ENCODE measurements at places on chromosomes 1 and 21.
A peak's percentile ranks its signal among the peaks of the same experiment; 100 is the strongest.

DNA sequence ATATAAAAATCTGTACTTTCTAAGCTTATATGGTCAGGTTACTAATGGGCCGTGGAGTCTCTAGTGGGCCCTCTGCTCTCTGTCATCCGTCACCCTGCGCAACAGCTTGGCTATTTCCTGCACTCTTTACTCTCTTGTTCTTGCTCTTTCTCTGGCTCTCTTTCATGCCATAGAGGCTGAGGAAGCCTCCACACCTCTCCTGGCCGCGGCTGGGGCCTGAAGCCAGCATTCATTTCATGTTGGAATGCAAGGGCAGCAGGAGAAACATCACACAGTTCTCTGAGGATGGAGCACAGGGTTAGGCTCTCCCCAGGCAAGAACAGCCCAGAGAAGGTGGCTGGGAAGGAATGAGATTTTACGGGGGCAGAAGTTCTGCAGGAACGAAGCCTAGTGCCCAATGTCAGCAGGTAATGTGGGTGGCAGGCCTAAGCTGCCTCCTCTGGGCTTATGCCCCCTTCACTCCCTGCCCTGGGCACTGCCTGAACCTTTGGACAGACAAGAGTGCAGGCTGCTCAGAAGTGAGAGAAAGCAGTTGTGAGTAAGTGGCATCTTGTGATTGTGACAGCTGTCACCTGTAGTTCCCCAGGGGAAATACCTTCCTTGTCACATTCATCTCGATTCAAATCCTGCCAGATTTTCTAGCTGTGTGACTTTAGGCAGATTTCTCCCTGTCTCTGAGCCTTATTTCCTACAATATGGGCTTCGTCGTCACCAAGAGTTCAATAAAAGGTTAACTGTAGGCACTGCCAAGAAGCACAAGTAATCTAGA, 3.6 kb upstream of the FHAD1 start:
- no peak for DNase-seq

- DNase-seq = no peak
Observed at GRCh38 chr1:165011991-165012531, 344.5 kb downstream of the LMX1A start.

GRCh38 chr1:34739613-34740012, 15.2 kb upstream of the GJB5 start:
- DNase-seq = no peak

DNA sequence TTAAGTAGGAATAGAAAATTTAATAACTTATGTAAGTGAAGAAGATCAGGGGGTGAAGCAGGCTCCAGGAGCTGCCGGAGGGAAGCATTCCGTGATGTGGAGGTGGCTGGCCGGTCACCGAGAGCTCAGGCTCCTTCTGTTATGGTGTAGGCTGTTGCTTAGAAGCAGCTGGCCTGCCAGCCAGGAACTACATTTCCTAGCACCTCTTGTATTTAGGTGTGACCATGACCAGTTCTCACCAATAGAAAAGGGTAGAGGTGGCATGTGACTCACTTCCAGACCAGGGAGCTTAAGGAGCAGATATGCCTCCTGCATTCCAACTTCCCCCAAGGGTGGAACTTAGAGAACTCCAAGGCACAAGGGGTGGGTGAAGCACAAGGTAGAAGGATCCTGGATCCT, 120.7 kb downstream of the ACTL8 start:
- peak; percentile 19 for DNase-seq

- no peak for DNase-seq
Observed at GRCh38 chr1:210339500-210339899, 10.8 kb downstream of the HHAT start.

DNA sequence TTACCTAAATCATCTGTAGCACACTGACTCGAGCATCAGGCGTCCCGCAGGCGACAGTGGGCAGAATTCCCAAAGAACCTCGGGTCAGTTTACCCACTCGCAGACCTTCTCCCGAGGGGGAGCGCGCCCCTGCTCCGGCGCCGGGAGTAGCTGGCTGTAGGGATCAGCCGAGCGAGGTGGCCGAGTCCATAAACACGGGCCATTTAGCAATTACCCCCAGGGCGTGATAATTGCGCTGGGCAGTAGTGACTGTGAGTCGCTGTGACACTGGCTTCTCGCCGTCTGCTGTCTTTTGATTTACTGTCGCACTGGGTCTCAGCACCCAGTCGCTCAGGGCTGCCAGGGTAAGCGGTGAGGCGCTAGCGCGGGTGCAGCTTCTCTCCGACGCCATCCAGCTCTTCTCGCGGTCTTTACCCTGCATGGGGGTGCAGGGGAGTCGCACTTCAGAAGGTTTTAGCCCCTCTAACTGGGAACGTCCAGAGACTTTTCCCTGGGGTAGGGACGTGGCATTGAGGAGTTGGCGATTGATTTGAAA, 16.2 kb downstream of the HLX start:
- DNase-seq = no peak

- DNase-seq = no peak
Observed at GRCh38 chr1:232786845-232787455, 18.3 kb upstream of the MAP10 start.

DNA sequence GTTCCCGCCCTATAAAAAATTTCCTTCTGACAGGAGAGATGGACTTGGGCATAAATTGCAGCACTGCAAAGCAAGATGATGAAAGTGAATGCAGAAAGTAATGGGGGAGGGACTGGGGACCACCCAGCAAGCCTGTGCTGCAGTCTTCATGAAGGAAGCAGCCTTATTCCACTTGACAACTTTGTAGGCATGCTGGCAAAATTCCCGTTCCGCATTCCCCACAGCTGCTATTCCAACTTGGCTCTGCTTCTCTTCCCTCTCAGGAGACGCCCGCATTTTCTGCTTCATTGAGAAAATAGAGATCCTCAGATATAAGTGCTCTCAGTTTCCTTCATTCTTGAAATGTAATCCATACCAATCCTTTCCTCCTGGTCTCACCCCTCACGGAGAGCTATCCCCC, 2.4 kb downstream of the HMGB4 start:
- no peak for DNase-seq

- no peak for DNase-seq
Observed at GRCh38 chr1:228371741-228372182, 34.9 kb downstream of the TRIM11 start.

DNA sequence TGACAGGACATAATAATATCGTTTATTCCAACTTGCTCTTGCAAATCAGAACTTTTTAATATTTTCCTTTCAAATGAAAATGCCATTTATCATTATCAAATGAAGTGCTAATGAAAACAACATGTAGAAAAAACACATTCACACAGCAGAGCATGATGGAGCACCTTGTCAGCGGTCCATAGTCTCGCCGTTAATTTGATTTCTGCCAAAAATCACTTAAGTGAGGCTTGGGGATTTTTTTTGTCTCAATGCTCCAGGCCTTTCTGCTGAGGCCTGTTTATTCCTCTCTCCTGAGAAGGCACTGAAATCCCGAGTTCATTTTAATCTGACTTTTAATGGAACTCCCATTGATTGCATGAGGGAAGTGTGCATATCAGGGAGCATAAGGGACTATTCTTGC, 122.5 kb downstream of the ELAVL4 start:
- no peak for DNase-seq

All from mucosa of descending colon (tissue), 3 donors.